Inflammatory macrophage (primary cell): ENCODE measurements at places on chromosomes 11 and 22.

DNA sequence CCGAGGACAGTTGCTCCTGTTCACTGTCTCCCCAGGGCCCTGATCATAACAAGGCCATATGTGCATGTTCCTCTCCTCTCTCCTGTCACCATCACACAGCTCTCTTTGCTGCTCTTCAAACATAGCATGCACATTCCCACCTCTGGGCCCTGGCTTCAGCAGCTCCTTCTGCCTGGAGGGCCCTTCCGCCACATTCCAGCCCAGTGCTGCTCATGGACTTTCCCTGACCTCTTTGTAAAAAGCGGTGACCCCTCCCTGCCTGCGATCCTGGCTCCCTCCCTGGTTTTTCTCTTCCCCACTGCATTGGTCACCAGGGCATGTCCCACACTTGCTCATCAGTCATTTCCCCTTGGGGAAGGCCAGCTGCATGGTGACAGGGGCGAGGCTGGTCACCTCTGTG lies 98.2 kb downstream of the MYO18B start:
- DNase-seq, result no peak

- no peak for DNase-seq
Measured at GRCh38 chr11:109784536-109784935, 308.7 kb upstream of the ZC3H12C start.

GRCh38 chr11:70677232-70677916 lies 279.0 kb downstream of the CTTN start:
- no peak for DNase-seq

DNA sequence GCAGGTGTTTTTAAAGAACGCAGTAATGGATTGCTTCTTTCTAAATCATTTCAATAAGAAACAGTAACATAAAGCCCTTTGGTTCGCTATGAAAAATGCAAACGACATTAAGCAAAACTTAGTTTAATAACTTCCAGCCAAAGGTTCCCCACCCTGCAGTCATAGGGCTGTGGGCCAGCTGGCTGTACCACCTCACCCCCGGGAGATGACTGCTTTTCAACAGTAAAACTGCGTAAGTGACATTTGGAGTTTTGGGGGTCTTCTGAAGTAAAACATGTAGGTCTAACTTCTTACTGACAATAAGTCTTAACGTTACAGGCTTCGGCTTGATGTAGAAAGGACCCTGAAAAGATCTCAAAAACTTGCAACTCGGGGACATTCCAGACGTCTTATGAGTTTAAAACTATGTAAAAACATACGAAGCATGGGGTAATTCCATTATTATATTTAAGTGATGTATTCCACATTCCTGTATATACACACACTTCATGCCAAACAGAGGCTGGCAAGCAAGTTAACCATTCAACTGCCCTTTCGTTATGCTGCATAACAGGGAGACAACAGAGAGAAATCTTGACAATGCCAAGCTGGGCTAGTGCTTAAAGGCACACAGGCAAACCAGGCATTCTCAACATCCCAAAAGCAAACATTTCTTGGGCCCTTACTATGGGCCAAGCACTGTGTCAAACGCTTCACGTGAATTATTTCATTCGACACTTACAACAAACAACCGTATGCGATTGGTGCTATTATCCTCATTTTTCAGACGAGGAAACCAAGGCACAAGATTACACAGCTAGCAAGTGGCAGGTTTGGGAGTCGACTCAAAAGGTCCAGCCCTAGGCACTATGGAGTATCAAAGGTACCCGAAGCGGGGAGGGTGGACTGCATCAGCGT lies 1.2 kb downstream of the MRTFA start:
- DNase-seq, result no peak

DNA sequence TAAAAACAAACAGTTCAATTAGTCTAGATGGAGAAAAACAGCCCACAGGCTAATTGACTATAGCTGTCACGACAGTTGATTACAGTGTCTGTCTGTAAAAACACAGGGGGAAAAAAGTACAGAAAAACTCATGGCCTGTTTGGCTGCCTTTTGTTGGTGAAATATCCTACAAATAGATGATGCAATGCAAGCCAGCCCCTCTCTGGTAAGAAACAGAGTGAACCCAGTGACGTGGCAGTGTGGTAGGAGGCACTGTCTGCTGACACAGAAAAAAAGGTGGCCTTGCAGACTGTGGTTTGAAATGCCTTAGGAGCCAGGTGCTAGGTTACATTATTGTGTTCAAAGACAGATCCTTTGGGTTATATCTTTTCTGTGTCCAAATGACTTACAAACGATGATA lies 431.4 kb upstream of the CCDC90B start:
- DNase-seq, result no peak

DNA sequence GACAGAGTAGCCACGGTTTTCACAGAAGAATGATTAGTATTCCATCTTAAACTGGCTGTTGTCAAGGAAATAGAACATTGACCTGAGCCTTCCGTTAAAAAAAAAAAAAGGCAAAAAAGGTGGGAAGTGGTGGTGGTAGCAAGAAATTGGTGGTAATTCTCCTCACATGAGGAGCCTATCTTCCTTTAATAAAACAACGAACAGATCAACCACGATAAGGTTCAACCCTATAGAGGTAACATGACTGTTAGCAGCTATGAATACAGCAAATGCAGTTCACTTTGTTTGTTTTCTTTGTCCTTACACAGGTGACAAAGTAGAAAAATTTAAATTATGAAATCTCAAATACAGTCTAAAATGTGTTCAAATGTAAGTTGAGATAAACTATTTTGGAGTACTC lies 181.6 kb downstream of the TTC28 start:
- DNase-seq, result no peak

DNA sequence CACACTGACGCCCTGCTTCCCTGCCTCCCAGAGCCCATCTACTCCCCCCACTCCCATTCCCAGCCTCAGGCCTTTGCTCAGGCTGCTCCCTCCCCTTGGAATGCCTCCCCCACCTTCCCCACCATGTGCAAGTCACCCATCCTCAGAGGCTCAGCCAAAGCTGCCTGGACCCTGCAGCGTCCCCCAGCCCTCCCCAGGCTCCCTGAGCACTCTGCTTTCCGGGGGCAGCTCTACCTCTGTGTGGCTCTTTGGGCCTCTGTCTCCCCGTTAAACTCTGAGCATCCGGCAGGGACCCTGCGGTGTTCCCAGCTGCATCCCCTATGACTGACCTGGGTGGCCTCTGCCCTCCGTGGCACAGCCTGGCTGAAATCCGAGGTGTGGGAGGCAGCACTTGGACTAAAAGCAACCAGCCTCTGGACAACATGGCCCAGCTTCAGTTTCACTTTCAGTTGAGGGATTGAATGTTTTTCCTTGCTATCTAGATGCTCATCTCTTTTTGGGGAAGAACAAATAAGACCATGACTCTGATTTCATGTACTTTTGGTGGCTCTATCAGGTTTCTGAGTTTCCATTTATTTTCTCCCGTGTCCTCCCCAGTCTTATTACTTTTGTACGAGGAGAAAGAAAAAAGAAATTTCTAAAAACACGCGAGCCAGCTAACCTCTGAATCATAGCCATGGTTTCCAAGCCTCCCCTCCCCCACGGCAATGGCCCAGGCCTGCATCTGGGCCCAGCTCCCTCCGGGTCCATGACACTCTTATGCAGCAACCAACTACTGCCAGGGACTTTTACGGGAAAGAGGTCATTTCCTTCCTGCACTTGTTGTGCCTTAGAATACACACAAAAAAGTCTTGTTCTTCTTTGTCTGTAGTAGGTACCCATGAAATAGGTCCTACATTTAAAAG lies 3.8 kb downstream of the APOL3 start:
- peak; percentile 57 for DNase-seq

- no peak for DNase-seq
Measured at GRCh38 chr11:27496461-27496860, 10.1 kb downstream of the LIN7C start.

GRCh38 chr11:61119055-61119454 lies 16.8 kb downstream of the CD5 start:
- DNase-seq, result no peak

DNA sequence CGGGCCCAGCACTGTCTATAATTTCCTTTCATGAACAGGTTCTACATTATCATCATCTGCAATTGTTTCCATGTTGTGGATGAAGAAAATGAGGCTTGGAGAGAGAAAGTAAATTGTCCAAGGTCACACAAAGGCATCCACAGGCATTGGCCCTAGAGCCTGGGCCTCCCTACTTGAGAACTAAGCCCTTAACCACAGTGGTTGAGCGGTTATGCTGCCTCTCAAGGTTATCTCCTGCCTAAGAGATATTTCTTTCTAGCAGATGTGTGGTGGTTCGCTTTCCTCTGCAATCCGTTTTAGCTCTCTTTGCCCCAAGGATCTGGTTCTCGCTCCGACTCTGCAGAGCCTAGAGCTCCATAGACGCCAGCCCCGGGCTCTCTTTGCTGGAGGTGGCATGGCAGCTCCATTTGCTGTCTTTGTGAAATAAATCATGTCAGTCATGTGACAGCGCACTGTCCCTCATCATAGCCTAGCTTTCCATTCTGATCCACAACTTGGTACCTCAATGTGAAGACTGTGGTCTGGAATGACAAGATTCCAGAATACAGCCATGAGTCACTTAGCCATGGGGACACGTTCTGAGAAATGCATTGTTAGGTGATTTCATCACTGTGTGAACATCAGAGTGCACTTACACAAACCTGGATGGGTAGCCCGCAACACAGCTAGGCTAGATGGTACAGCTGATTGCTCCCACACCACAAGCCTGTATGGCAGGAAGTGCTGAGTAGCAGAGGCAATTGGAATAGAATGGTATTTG lies 27.2 kb downstream of the RPS6KA4 start:
- peak; percentile 17 for DNase-seq

GRCh38 chr11:103901656-103902055 lies 134.8 kb upstream of the DDI1 start:
- DNase-seq, result no peak
